ENCODE measurements at places on chromosomes 16 and 17.

DNA sequence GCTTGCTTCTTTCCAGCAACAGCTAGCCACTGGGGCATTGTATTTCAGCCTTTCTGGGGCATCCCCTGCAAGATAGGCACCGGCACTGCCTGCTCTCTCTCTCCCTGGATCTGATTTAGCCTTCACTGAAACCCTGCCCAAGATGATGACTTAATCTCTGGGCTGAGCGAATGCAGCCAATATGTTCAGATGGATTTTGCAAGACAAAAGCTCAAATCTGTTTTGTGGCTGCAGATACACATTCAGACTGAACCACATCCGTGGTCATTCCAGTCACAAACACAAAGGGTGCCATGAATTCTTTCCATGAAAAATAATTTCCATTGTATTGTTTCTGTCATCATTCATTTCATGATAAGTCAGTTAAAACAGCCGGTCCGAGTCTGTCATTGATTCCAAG lies 24.2 kb downstream of the SOST start:
- no peak for DNase-seq

DNA sequence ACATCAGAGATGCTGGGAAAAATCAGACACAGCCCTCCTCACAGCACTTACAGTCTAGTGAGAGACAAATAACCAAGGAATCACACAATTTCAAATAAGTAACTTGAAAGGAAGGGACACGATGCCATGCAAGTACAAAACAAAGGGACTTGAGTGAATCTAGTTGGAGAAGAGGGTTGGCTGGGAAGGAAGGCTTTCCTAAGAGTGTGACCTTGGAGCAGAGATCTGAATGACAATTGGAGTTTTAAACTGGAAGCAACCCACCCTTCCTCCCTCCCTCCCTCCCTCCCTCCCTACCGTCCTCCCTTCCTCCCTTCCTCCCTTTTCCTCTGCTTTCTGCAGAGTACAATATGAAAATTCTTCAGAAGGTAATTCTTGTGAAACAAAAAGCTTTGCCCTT lies 31.1 kb downstream of the ADAMTS18 start:
- DNase-seq, result no peak

DNA sequence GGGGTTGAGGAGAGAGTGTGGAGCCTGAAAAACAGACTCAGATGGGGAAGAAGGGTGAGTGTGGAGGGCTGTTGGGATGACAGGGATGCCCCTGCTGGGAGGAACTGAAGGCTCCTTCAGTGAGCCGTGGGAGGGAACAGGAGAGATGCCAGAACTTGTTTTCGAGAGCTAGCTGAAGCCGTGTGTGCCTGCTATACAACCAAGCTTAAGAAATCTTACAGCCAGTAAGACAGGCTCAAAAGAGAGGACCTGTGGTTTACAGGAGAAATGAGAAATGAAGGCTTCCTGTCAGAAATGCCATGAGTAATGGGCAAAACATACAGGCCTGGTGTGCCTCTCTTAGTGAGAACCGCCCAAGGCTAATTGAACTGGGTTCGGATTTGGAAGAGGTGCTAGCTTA lies 99.6 kb downstream of the SPACA3 start:
- no peak for DNase-seq

- DNase-seq, result no peak
These were observed 9.6 kb upstream of the CD300C start for GRCh38 chr17:74555427-74555940.

GRCh38 chr16:51994597-51994996 lies 552.3 kb downstream of the TOX3 start:
- no peak for DNase-seq

- no peak for DNase-seq
These were observed 80.9 kb upstream of the TEKT1 start for GRCh38 chr17:6912110-6913051.

DNA sequence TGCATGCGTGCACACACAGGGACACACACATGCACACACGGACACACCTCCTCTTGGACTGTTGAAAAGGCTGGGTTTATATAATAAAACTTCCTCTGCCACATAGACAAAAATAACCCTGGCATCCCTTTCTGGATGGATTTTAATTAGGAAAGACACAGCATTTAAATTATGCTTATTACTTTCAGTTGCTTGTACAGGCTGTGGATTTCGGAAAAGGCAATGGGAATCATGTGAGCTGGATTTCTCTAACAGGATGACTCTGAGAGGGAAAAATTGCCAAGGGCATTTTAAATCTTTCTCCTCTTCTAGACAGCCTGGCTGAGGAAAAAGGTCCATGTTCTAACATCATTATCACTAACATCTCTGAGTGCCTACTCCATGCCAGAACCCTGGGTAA lies 75.9 kb downstream of the HLF start:
- no peak for DNase-seq
